T follicular helper cell (primary cell): ENCODE measurements at places on chromosomes 1 and 21.

DNA sequence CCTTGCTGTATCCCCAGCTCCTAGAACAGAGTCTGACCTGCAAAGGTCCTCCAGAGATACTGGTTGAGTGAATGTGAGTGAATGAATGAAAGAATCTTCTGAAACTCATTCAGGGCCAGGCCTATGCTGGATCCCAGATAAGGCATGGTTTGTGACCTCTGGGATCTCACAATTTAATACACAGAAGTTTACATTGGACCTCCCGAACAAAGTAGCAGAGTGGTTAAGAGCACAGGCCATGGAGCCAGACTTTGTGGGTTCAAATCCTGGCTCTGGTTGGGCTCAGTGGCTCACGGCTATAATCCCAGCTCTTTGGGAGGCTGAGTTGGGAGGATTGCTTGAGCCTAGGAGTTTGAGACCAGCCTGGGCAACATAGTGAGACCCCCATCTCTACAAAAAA, 50.8 kb upstream of the CTPS1 start:
- no peak for DNase-seq

DNA sequence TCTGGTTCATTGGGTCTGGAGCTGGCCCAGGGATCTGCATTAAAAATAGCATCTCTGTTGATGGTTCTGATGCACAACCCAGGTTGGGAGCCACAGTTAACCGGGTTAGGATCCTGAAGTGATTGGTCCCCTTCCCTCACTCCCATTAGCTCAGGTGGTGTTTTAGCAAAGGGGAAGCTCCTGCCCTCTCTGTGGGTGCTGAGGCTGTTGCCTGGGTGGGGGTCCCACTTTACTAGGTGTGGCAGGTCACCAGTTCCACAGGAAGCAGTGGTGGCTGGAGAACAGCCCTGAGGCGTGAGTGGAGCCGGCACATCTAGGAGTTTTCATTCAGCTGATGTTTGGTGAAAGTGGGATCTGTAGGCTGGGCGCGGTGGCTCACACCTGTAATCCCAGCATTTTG, 86.5 kb downstream of the MAN1C1 start:
- no peak for DNase-seq

DNA sequence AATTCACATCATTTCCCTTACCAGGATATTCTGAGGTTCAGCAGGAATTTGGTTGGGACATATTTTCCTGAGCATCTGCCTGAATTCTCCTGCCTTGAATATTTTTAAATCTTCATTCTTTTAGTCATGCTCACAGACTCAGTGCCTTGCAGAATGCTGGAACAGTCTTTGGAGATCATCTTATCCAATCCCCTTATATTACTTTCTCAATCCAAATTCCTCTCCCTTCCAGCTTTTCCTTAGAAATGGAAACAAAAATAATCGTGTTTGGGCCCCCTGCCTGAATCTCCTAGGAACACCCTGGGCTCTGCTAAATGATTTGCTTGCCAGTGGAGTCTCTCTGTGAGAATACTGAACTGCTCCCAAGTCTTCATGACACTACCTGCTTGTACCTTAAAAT, 38.4 kb downstream of the LHX8 start:
- DNase-seq: no peak

DNA sequence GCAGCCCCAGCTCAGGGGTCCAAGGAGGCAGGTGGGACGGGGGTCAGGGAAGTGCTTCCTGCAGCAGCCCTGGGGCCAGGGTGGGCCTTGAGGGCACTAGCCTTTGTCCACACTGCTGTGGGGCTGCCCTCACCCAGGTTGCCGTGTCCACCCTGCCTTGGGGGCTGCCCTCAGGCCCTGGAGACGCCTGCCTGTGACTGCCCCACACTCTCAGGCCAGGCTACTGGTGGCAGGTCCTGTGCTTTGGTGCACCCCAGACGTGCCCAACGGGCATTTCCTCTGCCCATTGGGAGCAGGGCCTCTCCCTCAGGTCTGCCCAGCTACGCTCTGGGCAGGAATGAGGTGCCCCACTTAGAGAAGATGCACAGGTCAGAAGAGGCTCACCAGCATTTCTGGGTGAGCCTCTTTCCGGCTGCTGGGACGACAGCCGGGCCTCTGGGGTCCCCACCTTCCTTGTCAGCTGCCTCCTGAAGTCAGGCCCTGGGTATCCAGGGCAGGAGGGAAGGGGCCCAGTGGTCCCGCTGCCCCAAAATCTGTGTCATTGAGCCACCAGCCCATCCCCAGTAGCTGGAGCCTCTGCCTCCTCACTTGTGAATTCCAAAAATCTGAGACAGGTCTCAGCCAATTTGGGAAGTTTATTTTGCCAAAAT, 2.7 kb upstream of the MMEL1 start:
- no peak for DNase-seq

DNA sequence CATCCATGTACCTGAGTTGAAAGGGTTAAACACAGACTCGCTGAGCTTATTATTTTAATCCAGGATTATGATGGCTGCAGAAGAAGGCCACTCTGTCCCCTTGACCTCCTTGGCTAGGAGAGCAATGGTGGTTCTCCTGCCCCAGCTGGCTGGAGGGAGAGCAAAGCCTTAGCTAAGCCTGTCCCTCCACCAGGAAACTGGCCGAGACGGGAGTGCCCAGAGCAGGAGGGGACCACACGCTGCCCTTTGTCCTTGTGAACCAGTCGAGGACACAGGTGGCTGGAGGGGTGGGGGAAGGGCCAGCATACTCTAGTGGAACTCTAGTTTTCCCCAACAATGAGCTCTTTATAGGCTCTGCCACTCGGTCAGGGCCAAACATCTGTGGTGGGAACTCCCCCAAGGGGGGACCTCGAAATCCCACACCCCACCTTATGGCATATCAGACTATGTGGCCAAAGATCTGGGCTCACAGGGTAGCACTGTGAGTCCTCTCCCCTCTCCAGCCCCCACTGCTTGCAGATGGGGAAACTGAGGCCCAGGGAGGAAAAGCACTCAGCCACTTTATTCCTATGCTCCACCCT, 12.9 kb downstream of the KIAA1614 start:
- DNase-seq: no peak

- no peak for DNase-seq
Measured at GRCh38 chr21:45836268-45836655, 145.3 kb upstream of the COL6A1 start.

DNA sequence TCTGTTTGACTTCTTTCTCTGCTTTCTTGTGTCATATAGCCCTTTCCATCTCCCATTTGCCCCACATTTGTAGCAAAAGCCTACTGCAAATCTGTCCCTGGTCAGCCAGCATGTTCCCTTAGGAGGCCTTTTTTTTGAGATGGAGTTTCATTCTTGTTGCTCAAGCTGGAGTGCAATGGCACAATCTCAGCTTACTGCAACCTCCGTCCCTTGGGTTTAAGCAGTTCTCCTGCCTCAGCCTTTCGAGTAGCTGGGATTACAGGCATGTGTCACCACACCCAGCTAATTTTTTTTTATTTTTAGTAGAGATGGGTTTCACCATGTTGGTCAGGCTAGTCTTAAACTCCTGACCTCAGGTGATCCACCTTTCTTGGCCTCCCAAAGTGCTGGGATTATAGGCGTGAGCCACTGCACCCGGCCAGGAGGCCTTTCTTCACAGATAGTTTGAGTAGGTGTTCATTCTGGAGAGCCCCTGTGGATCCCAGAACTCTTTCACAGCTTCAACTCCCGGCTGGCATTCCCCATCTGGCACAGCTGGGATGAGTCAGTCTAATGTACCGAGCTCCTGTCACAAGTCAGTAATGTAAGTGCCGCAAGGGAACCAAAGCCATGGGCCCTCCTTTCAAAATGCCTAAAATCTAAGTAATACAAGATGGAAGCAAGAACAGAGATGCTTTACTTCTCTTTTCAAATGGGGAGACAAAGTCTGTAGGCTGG, 9.4 kb upstream of the NHLH1 start:
- DNase-seq: no peak

DNA sequence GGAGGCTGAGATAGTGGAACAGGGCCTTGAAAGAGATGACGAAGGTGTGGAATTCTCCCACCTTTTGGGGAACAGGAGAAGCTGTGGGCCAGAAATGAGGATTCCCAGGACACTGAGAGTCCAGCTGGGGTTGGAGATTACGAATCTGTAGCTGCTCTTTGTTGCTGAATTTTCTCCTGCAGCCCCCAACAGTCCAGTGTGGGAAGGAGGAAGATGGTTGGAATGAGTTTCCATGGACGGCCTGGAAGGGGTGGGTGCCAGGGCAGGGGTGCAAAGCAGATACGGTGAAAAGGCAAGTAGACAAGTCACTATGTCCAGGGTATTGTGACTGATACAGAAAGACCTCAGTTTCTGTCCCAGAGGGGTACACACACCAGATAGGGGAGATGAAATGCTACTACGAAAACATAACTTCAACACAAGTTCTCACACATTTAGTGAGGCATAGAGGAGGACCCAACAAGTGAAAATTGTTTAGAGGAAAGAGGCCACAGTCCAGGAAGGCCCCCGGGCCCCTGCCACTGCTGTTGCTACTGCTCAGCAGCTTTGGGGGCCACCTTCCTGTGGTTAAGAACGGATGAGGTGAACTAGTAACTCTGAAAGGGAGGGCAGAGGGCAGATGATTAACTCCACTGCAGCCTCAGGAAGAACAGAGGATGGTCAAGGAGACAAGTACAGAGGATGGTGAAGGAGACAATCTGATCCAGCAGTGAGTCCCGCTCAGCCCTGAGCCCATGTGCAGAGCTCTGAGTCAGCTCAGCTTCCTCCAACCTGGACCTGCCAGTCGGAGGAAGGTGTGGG, 7.3 kb downstream of the CD244 start:
- DNase-seq: no peak

- DNase-seq: peak; percentile 1
Measured at GRCh38 chr1:24745711-24746413, 615 bp downstream of the CLIC4 start.

DNA sequence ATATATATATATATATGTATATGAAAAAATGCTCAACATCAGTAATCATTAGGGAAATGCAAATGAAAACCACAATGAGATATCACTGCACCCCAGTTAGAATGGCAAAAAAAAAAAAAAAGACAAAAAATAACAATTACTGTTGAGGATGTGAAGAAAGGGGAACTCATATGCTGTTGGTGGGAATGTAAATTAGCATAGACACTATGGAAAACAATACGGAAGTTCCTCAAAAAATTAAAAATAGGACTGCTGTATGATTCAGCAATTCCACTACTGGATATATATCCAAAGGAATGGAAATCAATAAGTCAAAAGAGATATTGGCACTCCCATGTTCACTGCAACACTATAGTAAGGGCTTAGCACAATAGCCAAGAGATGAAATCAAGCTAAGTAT, 41.5 kb upstream of the CTBS start:
- no peak for DNase-seq

- no peak for DNase-seq
Measured at GRCh38 chr1:67939186-67939743, 106.0 kb upstream of the GNG12 start.

DNA sequence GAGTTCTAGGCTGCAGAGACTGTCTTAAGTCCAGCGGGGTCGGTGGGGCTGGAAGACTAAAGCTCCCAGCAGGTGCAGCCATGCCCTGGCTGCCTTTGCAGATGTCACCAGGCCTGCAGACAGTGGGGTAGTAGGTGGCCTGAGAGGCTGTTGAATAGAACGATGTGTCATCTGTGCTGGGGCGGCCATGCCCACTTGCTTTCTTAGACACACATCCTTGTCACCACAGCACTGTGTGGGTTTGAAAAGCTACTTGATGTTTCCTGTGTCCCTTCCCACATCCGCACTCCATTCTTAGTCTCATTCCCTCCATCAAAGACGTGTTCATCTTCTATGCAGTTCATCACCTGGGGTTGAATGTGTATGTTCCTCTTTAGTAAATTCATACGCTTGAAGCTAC, 184.5 kb upstream of the TMEM51 start:
- DNase-seq: no peak

DNA sequence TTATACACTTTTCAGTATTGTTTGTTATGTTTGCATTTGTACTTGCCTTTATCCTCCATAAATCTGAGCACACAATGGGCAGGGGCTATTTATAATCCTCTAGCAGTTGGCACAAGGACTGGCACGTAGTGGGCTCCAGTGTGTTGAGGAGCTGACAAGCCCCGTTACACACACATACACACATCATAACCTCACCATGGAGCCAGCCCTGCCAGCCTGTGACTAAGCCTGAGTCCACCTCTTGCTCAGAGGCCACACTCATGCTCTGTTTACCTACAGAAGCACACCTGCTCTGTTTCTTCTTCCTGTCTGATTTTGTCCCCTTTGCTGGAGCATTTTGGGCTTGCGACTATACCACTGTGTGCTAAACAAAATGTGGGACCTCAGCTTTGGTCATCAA, 64.5 kb upstream of the SPATA6 start:
- no peak for DNase-seq

DNA sequence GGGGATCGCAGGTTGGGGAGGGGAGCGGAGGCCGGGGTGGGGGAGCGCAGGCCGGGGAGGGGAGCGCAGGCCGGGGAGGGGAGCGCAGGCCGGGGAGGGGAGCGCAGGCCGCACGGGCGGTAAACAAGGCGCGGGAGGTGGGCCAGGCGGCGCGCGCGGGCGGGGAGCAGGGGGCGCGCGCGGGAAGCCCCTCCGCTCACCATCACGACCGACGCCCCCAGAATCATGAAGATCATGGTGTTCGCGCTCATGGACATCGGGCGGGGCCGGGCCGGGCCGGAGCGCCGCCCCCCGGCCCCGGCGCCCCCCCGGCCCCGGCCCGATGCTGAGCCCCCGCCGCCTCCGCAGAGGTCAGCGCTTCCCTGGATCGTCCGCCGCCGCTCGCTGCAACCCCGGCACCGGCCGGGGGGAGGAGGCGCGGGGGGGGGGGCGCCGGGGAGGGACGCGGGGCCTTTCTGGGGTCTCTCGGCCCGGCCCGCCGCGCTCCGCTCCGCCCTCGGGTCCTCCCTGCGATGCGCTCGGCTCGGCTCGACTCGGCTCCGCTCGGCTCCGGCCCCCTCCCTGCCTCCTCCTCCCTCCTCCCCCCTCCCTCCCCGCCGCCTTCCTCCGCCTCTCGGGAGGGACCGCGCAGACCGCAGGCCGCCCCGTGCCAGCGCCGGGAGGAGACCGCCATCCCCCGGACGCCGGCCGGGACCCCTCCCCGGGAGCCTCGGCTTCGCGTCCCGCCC, at the start of gene TMEM240:
Gene TMEM240 (minus strand): TSS at position 535 of the 728 bp plus-strand sequence. CDS start 278 bp downstream, at position 257.
- DNase-seq: peak; percentile 49

DNA sequence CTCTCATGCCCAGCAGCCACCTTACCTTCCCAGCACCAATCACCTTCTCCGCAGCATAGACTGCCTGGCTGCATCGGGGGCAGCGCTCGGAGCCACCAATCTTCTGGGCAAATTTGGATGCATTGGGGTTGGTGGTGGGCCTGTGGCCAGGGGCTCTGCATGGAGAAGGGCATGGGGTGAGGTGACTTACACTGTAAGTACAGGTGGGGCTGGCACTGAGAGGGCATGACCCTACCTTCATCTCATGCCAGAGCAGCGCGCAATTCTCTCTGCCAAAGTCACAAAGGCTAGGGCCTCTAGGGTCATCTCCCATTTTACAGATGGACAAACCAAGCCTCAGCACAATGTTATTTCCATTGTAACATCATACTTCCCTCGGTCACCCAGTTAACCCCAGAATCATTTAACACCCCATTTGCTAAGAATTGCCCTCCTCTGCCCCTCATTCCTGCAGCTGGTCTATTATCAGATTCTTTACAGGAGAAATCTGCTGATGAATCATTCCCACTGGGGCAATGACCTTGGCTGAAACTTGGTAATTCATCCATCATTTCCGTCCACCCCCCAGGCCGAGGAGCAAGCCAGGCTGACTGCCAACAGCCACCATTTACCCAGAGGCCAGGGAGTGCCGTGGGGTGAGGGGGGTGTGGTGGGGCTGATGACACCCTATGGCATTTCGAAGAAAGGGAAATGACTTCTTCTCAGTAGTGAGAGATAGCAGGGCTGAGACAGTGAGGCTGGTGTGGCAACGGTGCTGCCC, 17.9 kb downstream of the CSRP1 start:
- no peak for DNase-seq
